ENCODE measurements at places on chromosomes 1 and 21. TPM values are rescaled to one million over a fixed set of nuclear protein-coding genes. Genes with fewer than 3 reads are reported as not detected.

Gene WLS
- not detected for total RNA-seq

Gene PGLYRP4
- not detected for total RNA-seq

Gene DNASE2B
- total RNA-seq = not detected

Gene CRP
- not detected for total RNA-seq

Gene DCDC2B
- total RNA-seq = not detected

Gene ATP6V1G3
- total RNA-seq = not detected

Gene RIPPLY3
- not detected for total RNA-seq

Gene TCP10L
- not detected for total RNA-seq

Gene YBEY
- total RNA-seq = 17.7 TPM

Gene UBIAD1
- 38.6 TPM for total RNA-seq

Gene PGBD5
- 0.04 TPM for total RNA-seq

Gene CFHR4
- total RNA-seq = not detected

Gene CHAF1B
- total RNA-seq = 35.6 TPM

Gene BRDT
- total RNA-seq = not detected

Gene FCGR3A
- not detected for total RNA-seq

Gene SPOCD1
- total RNA-seq = not detected

Gene KIRREL1
- 0.08 TPM for total RNA-seq

Gene PRRX1
- total RNA-seq = not detected

Gene VANGL2
- total RNA-seq = 0.04 TPM

Gene NDUFV3
- total RNA-seq = 38.1 TPM

Gene OR10Z1
- not detected for total RNA-seq

Gene LAMB3
- 2.4 TPM for total RNA-seq

Gene CBS
- total RNA-seq = 14.1 TPM

Gene CFH
- 0.70 TPM for total RNA-seq

Gene ASAP3
- 1.1 TPM for total RNA-seq

Gene GUCA2B
- total RNA-seq = not detected

Gene TP53BP2
- total RNA-seq = 37.8 TPM

Gene SYPL2
- 0.13 TPM for total RNA-seq

Gene NUF2
- total RNA-seq = 31.7 TPM

Gene TINAGL1
- total RNA-seq = not detected

Gene SPSB1
- 0.44 TPM for total RNA-seq

Gene C1orf53
- 1.7 TPM for total RNA-seq

Gene CHIA
- total RNA-seq = not detected

Gene CR1
- 0.08 TPM for total RNA-seq

Gene RPTN
- not detected for total RNA-seq

Gene EDARADD
- total RNA-seq = 16.3 TPM

Gene AMY1C
- not detected for total RNA-seq

Gene NBPF4
- total RNA-seq = 0.11 TPM

Gene IQCC
- total RNA-seq = 6.3 TPM

Gene THBS3
- 8.7 TPM for total RNA-seq

Gene GPR25
- not detected for total RNA-seq

Gene TEX38
- total RNA-seq = not detected

Gene NLRP3
- 2.9 TPM for total RNA-seq
